Caudate nucleus (tissue), 63 donors: ENCODE measurements at places on chromosomes 16 and 17.

- DNase-seq: no peak
These were observed 2.7 kb downstream of the UTP18 start for GRCh38 chr17:51263006-51263405.

- DNase-seq: no peak
These were observed 226.4 kb upstream of the MAF start for GRCh38 chr16:79826732-79827475.

GRCh38 chr17:6523330-6523729 lies 33.0 kb downstream of the PITPNM3 start:
- DNase-seq: no peak

DNA sequence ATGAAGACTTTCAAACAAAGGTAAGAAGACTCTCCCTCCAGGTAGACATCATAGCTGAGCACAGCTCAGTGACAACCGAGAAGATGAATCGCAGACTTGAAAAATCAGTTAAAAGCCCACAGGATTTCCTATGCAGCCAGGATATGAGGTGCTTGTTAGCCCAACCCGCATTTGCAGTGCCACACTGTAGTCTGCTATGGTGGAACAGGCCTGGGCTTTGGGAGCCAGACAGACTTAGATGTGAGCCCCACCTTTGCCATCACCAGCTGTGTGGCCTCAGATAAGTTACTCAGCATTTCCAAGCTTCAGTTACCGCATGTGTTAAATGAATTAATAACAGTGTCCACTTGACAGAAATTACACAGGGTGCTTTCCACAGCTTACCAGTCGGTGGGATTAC lies 204.4 kb upstream of the HS3ST3A1 start:
- no peak for DNase-seq

GRCh38 chr16:20318006-20318405 lies 9.3 kb downstream of the GP2 start:
- no peak for DNase-seq
